Common myeloid progenitor, CD34-positive (primary cell): ENCODE measurements at places on chromosomes 1 and 21.

- no peak for DNase-seq
Observed at GRCh38 chr21:33989440-33989839, 73.8 kb upstream of the ATP5PO start.

DNA sequence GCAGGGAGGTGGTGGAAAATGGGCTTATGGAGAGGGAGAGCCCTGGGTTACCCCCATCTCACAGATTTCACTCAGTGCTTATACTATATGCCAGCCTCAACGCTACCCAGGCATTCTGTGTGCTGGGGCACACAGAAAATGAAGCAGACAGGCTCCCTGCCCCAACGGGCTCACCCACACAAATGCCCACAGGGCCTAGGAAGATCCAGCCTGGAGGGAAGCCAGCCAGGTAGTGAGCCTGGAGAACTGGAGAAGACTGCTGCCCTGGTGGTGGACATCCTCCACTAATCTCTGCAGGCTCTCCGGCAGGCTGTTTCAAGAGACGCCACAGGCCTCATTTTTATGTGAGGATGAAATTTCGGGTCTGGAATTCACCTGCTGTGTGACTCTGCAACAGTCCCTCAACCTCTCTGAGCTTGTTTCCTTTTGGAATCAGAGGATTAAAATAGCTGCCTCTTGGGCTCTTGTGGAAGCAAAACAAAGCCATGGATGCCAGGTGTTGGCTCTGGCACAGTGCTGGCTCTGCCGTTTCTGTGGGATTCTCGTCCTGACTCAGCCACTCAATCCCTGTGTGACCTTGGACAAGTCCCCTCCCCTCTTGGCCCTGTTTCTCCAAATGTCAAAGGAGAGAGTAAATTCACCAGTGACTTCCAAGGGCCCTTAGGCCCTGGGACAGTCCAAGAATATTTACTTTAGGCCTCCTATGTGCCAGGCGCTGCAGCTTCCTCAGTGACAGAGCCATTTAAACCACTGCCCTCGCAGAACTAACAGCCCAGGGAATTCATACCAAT is 3.6 kb downstream of the PAQR7 start:
- DNase-seq: no peak

- DNase-seq: no peak
Observed at GRCh38 chr1:240343966-240344365, 252.3 kb downstream of the FMN2 start.

DNA sequence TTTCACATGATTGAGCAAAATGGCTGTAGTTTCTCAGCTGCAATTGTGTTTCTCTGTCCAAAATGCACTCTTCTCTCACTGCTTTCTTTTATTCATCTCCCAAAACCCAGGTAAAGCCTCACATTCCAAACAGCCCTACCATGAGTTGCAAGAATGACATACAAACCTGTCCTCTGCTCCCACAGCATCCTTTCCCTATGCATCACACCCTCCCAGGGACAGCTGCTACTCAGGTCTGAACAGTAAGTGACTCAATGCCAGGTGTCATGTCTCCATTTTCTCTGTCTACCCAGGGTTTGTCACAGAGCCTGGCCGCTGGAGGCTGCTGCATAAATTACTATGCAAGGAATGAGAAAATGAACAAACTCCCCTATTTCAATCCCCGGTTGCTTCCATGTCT is 118.5 kb downstream of the PLD5 start:
- DNase-seq: no peak

- DNase-seq: no peak
Observed at GRCh38 chr1:200150721-200151120, 123.2 kb downstream of the NR5A2 start.

DNA sequence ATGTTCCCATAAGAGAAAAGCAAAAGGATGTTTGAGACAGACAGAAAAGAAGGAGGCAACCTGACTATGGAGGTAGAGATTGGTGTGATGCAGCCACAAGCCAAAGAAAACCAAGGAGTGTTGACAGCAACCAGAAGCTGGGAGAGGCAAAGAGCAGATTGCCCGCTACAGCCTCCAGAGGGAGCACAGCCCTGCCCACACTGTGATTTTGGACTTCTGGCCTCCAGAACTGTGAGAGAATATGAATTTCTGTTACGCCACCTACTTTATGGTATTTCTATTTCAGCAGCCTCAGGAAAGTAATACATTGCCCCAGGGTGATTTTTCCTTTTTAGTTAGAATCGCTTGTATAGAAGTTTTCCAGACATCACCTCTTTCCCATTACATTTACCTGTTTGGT is 28.4 kb downstream of the SLAMF6 start:
- no peak for DNase-seq
